Inflammatory macrophage treated with lipopolysaccharide for 4 hours (primary cell): ENCODE measurements at places on chromosomes 3 and 15.

GRCh38 chr3:197499427-197499826 is 56.3 kb downstream of the BDH1 start:
- DNase-seq: no peak

- DNase-seq: no peak
Observed at GRCh38 chr3:68067314-68067713, 412.9 kb upstream of the SUCLG2 start.

- no peak for DNase-seq
Observed at GRCh38 chr3:137205394-137206045, 247.7 kb downstream of the IL20RB start.

GRCh38 chr3:184022323-184022722 is 4.6 kb upstream of the ABCC5 start:
- peak; percentile 89 for DNase-seq

- no peak for DNase-seq
Observed at GRCh38 chr3:147987549-147987948, 578.4 kb downstream of the ZIC1 start.
